Amygdala (tissue), 56 donors: ENCODE measurements at places on chromosomes 2 and 18.

DNA sequence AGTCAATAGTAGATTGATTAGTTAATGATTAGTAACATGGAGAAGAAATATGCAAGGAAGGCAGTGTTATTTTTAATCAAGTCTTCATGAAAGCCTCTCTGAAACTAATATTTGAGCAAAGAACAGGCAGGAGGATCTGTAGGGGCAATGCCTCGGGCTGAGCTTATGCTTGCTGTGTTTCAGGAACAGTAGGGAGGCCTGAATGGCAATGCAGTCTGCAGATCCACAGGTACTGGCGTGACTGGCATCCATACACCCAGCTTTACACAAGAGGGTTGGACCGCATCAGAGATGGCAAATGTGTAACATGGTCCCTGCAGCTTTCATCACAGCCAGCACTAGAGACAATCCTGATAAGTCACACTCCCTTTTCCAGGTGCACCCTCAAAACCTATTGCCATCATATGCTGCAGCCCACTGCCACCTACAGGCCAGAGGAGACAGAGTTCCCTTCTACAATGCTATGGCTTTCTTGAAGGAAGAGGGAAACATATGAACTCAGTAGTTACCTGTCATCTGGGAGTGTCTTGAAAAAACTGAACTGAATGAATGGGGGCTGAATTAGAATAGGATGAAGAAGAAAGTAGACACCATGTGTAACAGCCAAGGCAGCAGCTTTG is 582.4 kb upstream of the RAB6C start:
- no peak for DNase-seq

DNA sequence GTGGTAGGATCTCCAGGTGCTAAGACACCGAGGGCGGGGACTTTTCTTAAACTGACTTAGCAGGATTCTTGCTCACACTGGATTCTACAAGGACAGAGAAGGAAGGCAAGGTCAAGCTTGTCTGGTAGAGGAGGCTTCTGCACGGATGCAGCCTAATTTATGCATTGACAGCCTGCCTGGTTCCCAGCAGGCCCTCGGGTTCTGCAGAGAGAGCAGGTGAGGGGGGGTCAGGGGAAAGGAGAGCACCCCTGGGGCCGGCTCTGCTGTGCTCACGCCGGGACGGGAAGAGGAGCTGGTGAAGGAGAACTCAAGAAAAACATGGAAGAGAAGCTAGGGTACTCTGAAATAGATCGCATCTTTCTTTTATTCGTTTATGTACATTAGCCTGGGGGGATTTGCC is 46.4 kb downstream of the ADI1 start:
- no peak for DNase-seq

DNA sequence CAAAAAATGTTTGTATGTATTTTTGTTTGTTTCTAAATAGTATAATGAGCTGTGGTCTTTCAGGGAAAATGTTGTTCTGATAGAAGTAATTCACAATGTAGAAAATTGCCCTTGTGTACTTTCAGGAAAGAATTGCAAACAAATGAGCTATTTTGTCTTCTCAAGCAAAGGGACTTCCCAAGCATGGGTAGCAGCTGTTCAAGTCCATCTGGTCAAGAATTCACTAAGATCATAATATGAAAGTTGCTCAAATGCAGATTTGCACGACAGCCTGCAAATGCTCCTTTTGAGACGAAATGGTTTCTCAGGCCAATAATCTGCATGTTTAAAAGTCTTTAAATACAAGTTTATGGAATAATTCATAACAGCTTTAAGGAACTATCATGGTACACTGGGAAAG is 51.9 kb upstream of the HNMT start:
- DNase-seq = no peak

- no peak for DNase-seq
Measured at GRCh38 chr2:169767243-169767888, 31.3 kb upstream of the SSB start.

GRCh38 chr2:239214725-239215124 is 186.1 kb downstream of the HDAC4 start:
- no peak for DNase-seq

GRCh38 chr2:239815671-239816070 is 209.5 kb downstream of the NDUFA10 start:
- DNase-seq = no peak

GRCh38 chr2:138306626-138307025 is 194.9 kb upstream of the SPOPL start:
- DNase-seq = no peak

DNA sequence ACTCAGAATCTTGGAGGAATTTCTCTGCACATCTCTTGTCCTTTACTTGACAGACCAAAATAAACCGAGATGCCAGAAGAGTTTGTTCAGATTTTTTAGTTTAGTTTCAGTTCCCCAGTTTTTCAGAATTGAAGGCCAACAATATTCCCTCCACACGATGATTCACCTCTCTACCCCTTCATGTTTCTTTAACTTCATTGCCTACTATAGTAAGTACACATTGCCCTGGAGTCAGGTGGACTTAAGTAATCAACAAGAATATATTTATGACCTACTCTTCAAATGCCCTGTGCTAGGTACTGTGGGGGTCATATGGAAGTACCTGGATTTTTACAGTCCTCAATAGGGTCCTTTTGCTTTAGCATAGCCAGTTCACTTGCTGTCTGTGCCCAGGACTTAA is 79.6 kb upstream of the CTLA4 start:
- no peak for DNase-seq
